ENCODE measurements at places on chromosomes 7 and 10.

DNA sequence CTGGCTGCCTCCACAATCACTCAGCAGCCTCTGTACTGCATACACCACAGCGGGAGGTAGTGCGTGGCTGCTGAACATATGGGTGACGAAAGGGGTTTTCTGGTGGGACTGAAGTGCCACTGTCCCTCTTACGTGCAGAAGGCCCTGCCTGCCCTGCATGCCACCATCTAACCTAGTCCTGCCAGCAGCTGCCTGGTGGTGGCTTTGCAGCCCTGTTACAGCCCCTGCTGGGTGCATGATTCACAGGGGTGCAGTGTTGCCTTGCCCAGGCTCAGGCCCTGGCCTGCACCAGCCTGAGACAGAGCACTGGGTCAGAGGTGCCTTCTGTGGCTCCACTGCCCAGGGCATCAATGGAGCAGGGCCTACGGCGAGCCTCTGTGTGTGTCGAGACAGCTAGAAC is 50.1 kb downstream of the SYPL1 start:
- DNase-seq = no peak

GRCh38 chr10:59588791-59589190 is 120.9 kb downstream of the SLC16A9 start:
- DNase-seq = no peak

GRCh38 chr10:101660256-101660655 is 34.7 kb downstream of the FBXW4 start:
- no peak for DNase-seq

DNA sequence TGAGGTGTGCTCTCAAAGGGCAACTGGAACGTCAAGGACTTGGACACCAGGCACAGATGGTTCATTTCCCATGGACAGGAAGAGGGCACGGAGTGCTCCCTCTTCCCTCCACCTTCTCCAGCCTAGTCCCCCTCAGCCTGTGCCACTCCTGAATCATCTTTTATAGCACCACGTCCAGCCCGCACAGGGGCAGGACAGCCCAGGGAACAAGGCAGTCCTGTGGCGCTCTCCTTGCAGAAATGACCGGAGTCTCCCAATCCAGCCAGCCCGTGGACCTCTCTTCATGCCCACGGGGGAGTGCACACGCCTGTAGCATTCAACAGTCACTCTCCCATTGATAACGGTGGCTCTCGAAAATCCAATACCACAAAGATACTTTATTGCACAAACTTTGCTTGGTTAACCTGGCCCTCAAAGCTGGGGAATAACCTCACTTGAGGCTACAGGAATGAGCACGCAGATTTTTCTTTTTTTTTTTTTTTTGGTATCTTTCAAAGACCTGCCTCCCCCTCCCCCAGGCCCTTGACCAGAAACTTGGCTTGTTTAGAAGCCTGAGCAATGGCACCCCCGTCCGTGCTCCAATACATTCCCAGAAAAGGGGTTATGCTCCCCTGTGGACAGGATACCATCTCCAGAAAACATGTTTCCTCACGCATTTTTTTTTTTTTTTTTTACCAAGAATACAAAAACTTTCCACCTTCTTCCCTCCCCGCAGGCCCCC is 733 bp downstream of the PRKCQ start:
- DNase-seq = no peak

DNA sequence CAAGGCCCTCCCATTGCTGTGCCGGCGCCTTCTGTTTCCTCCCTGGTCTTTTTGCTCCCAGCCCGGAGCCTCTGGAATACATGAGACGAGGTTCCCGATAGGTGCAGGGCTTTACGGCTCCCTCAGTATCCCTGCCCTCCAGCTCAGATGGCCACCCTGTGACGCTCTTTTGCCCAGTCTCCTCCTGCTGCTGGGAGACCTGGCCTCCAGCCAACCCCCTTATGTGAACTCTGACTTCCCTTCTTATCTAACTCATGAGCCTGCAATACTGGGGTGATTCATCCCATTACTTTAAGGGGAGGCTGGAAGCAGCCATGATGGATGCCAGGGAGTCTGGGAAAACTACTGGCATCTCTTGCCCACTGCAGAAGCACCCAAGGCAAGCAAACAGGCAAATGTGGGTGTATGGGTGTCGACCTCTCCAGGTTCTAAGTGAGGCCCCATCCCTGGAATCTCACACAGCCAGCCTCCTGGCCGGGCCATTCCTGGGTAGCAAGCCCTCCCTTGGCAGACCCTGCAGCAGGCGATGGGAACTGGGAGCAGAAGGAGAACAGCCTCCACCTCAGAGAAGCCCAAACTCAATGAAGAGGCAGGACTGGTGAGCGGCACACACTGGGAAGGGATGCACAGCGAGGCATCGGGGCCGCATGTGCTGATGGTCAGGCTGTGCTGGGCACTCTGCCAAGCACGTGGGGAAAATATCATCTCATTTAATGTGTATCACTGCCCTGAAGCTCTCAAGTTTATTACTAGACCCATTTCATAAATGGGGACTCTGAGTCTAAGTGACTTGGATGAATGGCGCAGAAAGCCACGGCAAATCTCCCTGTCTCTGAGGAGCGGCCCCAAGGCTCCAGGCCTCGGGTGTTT is 97.5 kb downstream of the FAM53B start:
- no peak for DNase-seq

- no peak for DNase-seq
These were observed 27.3 kb downstream of the ANXA7 start for GRCh38 chr10:73386583-73386982.

DNA sequence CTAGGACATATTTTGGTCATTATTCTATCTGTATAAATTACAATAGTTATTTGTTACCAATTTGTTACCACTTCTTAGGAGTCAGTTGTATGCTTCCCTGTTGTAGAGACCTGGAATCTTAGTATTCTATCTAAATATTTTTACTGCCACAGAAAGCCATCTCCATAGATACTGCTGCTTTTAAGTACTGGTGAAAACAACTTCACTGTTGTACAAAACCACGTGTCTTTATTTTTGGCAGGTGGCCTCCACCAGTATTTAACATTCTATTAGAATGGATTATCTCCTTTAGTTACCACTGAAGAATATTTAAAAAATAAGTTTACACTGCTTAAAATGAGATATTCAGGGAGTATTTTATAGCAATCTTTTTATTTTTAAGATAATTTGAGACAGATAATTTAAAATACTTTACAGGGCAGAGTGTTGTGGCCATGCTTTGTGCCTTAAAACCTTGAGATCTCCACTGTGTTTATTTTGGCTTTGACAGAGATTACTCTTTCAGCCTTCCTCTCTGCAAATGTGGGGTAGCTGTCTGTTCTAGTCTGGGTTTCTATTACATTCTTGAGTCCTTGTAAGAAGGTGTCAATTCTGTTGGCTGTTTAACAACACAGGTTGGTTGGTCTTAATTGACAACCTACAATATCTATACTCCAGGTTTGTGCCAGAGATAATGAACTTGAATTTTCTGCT is 185.6 kb downstream of the LRRC4 start:
- DNase-seq = peak; percentile 67

DNA sequence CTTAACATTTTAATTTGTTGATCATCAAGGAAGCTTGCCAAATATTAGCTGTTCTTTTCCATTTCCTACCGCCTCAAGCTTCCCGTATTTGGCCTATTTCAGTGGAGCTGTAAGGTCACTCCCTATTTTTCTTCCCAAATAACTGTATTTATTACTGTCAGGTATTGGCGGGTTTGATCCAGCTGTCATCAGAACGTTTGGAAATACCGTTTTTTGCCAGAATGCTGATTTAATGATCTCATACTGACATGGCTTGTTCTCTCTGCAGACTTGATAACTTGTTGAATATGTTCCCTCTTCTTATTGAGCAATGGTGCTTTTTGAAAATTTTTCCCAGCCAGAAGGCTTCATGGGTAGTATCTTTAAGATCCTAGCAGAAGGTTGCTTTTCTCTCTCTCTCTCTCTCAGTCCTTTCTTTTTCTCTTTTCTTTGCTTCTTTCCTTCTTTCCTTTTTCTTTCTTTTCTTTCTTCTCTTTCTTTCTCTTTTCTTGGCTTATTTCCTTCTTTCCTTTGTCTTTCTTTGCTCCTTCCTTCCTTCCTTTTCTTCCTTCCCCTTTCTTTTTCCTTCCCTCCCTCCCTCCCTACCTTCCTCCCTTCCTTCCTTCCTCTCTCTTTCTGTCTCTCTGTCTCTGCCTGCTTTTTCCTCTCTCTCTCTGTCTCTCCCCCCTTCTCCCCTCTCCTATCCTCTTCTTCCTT is 42.1 kb downstream of the CUX1 start:
- no peak for DNase-seq

DNA sequence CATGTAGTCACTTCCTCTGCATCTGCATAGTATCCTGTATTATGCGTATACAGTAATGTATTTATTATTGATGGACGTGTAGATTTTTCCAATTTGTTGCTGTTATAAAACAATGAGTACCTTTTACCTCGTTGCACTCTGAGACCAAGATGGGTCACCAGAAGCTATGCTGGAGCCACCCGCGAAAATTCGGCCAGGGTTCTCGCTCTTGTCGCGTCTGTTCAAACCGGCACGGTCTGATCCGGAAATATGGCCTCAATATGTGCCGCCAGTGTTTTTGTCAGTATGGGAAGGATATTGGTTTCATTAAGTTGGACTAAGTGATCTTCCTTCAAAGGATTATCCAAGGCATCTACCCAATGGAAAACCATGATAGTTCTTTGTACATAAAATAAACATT is 1.0 kb downstream of the PSMC2 start:
- DNase-seq = no peak

- no peak for DNase-seq
These were observed 20.8 kb upstream of the GHITM start for GRCh38 chr10:84118395-84119006.

DNA sequence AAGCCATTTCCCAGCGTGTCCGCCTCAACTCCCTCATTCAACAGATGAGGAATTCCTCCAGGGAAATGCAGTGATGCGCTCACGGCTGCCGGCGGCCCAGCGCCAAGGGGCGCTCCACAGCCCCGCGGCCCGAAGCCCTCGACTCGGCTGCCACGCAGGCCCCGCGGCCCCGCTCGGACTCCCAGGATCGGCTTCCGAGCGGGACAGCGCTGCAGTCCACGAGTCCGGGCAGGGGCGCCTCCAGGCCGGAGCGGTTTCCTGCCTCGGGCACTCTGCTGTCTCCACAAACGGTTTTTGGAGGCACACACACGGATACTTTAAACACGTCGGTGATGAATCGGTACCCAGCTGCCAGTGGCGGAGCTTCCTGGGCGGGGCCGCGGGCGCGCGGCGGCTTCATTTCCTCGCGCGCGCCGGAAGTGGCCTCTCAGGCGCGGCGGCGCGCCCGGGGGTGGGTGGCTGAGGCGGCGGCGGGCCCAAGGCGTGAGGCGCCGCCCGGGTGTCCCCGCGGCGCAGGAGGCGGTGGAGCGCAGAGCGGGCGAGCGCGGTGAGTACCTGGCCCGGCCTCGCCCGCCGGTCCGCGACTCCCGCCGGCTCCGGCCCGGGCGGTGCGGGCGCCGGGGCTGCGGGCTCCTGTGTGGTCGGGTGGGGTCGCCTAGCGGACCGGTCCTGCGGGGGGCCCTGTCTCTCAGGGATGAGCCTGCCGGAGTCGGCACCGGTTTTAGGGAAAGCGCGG is at the start of gene CSGALNACT2:
Gene CSGALNACT2, plus strand, starts transcription at position 425 of the 736 bp plus-strand sequence. CDS start 16,705 bp downstream, outside the sequence.
- DNase-seq = peak; percentile 59

GRCh38 chr10:7484456-7485243 is 73.8 kb upstream of the SFMBT2 start:
- DNase-seq = no peak

- no peak for DNase-seq
These were observed 208.3 kb downstream of the USP6NL start for GRCh38 chr10:11403116-11403515.

GRCh38 chr7:30617359-30617758 is 22.7 kb downstream of the GARS1 start:
- DNase-seq = no peak

GRCh38 chr7:95517870-95518269 is 32.1 kb downstream of the ASB4 start:
- no peak for DNase-seq

GRCh38 chr7:30861612-30862011 is 50.0 kb upstream of the AQP1 start:
- DNase-seq = no peak

GRCh38 chr7:94052398-94053180 is 48.4 kb upstream of the BET1 start:
- DNase-seq = no peak

- no peak for DNase-seq
These were observed 14.5 kb upstream of the PAX4 start for GRCh38 chr7:127632276-127632910.

- DNase-seq = no peak
These were observed 9.2 kb downstream of the MOSPD3 start for GRCh38 chr7:100621554-100621953.

DNA sequence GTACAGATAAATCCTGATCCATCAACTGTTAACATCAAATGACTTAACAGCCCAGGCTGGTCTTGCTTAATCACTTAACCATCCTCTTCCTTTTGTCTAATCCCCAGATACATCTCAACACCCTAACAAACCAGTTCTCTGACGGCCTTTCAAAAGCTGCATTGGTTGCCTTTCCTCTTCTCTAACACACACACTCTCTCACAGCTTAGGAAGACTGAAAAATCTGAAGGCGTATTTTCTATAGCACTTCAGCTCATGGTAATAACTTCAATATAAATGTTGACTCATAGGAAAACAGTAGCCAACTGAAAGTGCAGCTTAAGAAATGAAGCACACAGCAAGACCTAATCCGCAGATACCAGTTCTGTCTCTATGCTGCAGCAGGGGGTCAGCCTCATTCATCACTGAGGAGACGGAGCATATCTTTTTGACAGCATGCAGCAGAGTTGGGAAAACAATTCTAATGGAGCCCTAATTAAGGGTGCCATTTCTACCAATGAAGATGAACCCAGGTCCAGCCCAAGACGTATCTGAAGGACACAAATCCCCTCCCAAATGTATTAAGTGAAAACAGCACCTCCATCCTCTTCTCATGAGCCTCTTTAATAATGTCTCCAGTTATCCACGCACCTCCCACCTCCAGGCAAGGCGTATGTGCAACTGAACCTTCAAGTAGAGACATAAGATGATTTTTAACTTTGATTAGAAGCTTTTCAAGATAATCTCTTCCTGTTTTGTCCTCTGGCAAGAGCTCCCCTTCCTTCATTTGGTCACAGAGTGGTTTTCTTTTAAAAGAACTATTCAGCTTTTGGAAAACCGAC is 211.7 kb upstream of the NFE2L3 start:
- no peak for DNase-seq

- DNase-seq = no peak
These were observed 73.0 kb downstream of the TCF7L2 start for GRCh38 chr10:113023017-113023416.

GRCh38 chr7:99142727-99143520 is 984 bp downstream of the SMURF1 start:
- DNase-seq = peak; percentile 37

DNA sequence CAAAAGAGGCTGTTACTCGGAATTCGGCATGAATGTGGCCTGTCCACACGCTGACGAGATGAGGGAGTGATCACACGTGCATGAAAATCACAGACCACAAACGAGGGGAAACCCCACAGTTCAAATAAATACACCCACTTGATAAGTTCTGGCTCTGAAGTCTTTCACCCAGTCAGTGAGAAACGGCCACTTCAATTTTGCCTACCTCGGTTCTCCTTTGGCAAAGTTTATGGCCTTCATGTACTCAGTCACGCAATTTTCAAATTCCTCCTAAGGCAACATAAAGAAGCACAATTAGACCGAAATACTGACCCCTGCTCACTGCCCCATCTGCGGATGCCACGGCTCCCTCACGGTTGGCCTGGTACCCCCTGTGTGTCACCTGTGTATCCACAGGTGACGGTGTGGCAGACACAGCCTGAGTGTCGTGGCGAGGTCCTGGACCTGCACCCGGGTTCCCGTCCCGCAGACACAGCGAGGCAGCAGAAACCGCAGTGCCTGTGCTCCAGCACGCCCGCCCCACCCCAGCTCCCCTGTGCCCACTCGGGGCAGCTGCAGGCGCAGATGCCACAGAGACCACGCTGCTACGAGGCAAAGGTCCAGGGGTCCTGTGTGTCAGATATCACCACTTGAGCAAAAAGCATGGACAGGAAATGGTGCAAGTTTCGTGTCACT is 1.4 kb downstream of the CFAP46 start:
- no peak for DNase-seq

Data from NCI-H524 (cell line).